NCI-H69 (cell line): ENCODE measurements at places on chromosomes 16 and 17.
A peak's percentile ranks its signal among the peaks of the same experiment; 100 is the strongest.

DNA sequence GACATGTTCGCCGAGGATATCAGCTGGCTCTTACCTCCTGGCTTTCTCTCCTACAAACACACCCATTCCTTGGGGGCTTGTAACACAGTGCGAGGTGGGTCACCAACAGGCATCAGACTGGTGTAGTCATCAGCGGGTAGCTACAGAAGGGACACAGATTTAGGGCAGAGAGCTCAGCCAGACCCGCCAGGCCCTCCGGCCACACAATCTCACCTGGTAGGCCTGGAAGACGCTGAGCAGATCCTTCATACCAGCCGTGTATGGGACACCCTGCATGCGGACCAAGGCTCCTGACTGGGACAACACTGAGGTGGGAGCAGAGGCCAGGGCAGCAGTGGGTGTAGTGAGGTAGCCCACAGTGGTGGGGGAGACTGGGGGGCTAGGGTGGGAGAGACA, 5.8 kb downstream of the ESRP2 start:
- DNase-seq, result no peak

- DNase-seq, result peak; percentile 96
Observed at GRCh38 chr17:76405967-76406647, 21.7 kb downstream of the SPHK1 start.

GRCh38 chr16:87840271-87840978, 28.9 kb downstream of the SLC7A5 start:
- DNase-seq, result no peak

GRCh38 chr16:55671206-55671973, 15.6 kb downstream of the SLC6A2 start:
- DNase-seq, result no peak

GRCh38 chr17:47884905-47885730, 10.9 kb upstream of the SP2 start:
- peak; percentile 46 for DNase-seq

GRCh38 chr17:33387406-33387805, 94.3 kb upstream of the ASIC2 start:
- DNase-seq, result no peak

GRCh38 chr16:10678655-10679054, 16.1 kb downstream of the TEKT5 start:
- DNase-seq, result peak; percentile 16

GRCh38 chr17:1374431-1375177, 25.4 kb downstream of the YWHAE start:
- no peak for DNase-seq

GRCh38 chr16:2530629-2531318, 434 bp downstream of the CEMP1 start:
- no peak for DNase-seq

DNA sequence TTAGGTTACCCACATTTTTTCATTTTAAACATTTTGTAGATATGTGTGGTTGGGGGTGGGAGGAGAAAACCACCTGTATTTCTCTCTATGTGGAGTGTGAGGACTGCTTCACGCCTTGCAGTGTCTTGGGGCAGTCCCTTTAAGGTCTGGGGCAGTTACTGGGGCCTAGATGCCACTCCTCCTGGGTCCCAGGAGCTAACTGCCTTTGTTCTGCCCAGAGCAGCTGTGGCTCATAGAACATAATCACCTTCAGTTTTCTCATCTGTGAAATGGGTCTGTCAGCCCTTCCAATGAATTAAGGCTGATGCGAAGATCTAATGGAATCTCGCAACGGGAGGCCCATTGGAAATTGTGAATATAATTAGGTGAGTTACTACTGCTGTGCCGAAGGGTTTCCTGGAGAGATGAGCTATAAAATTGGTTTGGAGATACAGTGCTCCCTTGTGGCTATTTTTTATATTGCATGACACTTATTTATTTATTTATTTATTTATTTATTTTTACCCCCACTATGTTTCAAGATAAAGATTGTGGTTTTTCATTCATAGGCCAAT, 22.9 kb downstream of the DHRS7C start:
- DNase-seq, result peak; percentile 25

DNA sequence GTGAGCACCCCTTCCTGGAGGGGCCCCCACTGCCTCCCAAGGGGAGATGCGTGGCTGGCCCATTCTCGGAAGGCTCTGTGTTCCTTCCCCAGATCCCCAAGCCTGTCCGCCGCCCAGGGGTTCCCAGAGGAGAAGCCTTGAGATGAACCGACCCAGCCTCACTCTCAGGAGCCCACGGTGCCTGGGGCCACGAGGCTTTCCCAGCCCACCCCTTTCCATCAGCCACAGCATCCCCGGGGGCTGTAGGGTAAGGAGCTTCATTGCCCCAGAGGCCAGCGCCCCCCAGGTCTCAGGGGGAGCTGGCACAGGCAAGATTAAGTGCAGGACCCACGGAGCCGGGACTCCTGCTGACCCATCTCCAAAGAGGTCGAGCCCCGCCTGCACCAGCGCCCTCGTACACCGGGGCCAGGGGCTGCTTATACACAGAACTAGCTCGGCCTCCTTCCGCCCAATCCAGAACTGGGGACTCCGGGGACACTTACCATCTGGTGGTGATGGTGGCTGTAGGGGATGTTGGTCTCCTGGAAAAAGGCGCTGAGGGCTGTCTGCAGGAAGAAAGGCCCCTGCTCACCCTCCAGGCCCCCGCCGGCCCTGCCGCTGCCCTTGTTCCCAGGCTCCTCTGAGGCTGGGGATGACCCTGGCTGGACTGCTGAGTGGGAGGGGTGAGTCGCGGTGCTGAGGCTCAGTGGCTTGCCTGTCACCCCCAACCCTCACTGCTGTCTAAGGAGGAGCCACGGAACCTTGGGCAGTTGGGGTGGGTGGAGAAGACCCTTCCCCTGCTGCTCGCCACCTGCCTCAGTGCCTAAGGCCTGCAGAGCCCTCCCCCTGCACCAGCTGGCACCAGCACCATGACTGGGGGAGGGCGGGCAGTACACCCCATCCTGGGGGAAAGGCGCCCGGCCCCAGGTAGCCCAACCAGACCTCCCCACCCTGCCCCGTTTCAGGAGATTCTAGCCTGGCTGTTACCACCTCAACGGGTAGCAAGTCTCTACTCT, 4.4 kb downstream of the UBALD1 start:
- DNase-seq, result no peak

- no peak for DNase-seq
Observed at GRCh38 chr17:39915559-39915958, 2.9 kb downstream of the GSDMB start.

GRCh38 chr17:66032082-66032712, 159.7 kb downstream of the CEP112 start:
- DNase-seq, result no peak

GRCh38 chr16:86877835-86878234, 299.5 kb downstream of the FOXL1 start:
- no peak for DNase-seq

- no peak for DNase-seq
Observed at GRCh38 chr16:89449726-89450335, 40.5 kb downstream of the ANKRD11 start.

DNA sequence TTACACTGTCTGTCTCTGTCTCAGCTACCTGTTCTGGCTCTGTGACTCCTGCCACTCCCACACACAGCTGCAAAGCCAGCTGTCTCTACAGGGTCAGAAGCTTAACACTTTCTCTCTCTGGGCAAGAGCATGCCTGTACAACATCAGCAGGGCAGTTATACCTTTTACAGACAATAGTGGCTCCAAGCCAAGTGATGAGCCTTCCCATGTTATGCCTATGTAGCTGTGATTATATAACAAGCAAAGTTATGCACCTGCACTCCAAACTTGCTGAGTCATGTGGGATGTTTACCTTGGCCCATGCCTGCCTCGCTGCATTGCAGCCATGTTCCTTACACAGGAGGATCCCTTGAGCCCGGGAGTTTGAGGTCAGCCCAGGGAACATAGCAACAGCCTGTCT, 31.8 kb upstream of the APPBP2 start:
- DNase-seq, result peak; percentile 28

- DNase-seq, result no peak
Observed at GRCh38 chr17:76046064-76046463, 19.0 kb upstream of the EVPL start.
